Effector memory CD4-positive, alpha-beta T cell (primary cell): ENCODE measurements at places on chromosomes 2 and 18.

- DNase-seq, result no peak
Measured at GRCh38 chr2:120254178-120254577, 1.5 kb downstream of the RALB start.

DNA sequence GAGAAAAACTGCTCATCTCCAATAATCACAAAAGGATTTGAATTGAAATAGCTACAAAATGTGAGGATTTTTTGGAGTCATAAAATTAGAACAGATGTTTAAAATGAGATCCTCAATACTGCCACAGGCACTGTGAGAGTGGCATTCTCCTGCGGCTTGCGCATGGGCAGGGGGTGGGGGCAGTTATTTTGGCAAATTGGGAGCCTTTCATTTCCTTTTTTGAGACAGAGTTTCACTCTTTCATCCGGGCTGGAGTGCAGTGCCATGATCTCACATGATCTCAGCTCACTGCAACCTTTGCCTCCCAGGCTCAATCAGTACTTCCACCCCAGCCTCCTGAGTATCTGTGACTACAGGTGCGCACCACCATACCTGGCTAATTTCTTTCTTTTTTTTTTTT, 42.4 kb downstream of the POMC start:
- DNase-seq, result no peak

- no peak for DNase-seq
Measured at GRCh38 chr2:131033786-131034121, 59.5 kb downstream of the FAM168B start.

DNA sequence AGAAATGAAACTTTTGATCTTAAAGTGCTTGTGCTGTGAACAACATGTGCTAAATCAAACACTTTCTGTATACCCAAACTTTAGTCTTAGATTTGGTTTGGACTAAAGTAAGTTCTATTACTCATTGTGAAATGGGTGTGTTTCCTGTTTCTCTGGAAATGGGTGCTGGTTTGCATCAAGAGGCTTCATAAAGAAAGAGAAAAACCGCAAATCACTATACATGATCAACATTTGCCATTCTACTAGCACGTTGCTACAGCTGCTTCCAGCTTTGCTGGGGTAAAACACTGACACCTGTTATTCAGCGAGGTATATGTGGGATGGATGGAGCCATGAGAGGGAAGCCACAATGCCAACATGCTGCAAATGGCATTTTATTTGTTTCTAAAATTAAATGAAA, 547.0 kb upstream of the ACVR2A start:
- peak; percentile 0 for DNase-seq

DNA sequence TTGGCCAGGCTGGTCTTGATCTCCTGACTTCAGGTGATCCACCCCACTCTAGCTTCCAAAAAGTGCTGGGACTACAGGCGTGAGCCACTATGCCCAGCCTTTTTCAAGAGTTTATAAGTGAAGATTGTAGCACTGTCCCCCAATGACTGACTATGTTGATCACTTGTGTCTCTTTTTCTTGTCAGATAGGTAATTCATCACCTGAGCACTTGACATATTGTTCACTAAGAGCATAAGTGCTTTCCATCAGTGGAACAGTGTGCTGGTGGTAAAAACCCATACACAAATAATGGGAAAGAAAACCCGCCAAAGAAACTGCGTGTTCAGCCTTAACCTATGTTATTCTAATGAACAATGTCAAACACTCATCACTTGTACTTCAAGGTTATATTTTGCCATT, 414.4 kb upstream of the CDH7 start:
- DNase-seq, result no peak

- no peak for DNase-seq
Measured at GRCh38 chr2:99471654-99472599, 17.9 kb downstream of the REV1 start.

- no peak for DNase-seq
Measured at GRCh38 chr2:223729781-223730180, 107.6 kb downstream of the AP1S3 start.
